ENCODE measurements at places on chromosomes 3 and 15.
A peak's percentile ranks its signal among the peaks of the same experiment; 100 is the strongest.

- DNase-seq = no peak
Observed at GRCh38 chr3:38354588-38355330, 8.2 kb downstream of the XYLB start.

- peak; percentile 64 for DNase-seq
Observed at GRCh38 chr3:183529717-183530116, 25.8 kb downstream of the KLHL6 start.

DNA sequence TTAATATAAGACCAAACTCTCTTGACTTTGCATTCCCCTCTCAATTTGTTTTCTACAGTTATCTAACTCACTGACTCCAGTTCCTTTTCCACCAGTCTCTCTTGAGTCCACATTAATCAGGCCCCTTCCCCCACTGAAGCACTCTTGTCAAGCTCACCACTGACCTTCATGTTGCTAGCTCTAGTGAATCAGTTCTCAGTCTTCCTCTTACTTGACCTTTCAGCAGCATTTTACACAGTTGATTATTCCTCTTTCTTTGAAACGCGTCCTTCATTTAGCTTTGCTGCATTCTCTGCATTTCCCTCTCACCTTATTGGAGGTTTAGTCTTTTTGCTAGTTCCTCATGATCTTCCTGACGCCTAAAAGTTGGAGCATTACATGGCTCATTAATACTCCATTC, 8.3 kb downstream of the PPP2R3A start:
- peak; percentile 37 for DNase-seq

GRCh38 chr3:60669636-60670035, 581.6 kb downstream of the FHIT start:
- no peak for DNase-seq

- DNase-seq = no peak
Observed at GRCh38 chr15:74978077-74978476, 17.3 kb upstream of the SCAMP5 start.

GRCh38 chr15:100536733-100537132, 8.0 kb upstream of the CERS3 start:
- DNase-seq = no peak

GRCh38 chr3:117524890-117525289, 815.3 kb downstream of the TUSC7 start:
- DNase-seq = no peak

DNA sequence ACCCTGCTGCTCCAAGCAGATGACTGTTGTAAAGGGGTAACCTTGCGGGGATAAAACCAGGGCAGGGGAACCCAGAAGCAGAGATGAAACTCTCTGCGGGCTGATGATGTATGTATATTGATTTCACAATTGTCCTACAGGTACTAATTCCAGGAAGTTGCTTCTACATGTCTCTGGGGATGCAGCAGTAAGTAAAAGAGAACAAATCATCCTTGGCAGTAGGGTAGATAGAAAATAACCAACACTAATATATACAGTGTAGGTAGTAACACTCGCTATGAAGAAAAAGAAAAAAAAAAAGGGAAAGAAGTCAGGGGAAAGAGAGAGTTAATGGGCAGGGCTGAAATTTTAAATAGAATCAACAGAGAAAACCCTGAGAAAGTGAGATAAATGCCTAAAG, 50.2 kb downstream of the EPHA3 start:
- no peak for DNase-seq

GRCh38 chr3:145704020-145704419, 457.0 kb downstream of the PLOD2 start:
- DNase-seq = no peak

DNA sequence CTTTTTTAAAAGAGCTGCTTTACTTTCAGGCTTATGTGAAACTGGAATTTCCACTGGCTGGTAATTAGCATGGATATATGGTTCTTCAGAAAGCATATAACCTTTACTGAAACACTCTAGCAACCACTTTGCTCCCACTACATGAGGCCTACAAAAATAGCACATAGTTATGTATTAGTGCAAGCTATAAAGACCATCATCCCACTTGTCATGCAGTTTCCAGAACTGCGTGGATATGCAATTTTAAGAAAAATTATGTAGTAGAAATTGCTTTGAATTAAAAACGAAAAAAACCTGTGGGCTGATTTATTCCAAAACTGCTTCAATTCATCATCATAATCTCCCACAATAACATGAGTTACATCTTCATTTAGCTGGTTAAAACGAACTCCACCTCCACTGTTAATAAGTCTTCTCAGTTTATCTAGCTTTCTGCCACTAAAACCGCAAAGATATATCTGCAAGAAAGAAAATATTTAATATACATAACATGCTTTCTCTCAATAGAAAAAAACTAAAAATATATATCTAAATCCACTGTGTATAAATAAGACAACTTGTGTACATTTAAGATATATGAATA, 12.2 kb downstream of the TOPBP1 start:
- DNase-seq = no peak

DNA sequence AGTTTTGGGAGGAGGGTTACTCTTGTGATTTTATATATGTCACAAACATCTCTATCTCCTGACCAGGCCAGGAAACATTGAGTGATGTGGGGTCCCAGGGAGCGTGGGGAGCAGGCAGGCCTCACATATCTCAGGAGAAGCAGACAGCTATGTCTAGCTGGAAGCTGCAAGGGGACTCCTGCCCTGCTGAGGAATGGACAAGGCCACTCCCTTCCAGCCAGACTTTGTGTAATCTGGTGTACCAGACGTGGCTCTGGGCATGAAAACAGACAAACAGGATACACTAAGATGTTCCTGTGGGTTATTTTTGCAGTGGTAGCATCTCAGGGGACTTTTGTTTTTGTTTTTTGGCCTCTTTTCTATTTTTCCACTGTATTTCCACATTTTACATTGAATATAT, 23.2 kb downstream of the CYP8B1 start:
- no peak for DNase-seq

DNA sequence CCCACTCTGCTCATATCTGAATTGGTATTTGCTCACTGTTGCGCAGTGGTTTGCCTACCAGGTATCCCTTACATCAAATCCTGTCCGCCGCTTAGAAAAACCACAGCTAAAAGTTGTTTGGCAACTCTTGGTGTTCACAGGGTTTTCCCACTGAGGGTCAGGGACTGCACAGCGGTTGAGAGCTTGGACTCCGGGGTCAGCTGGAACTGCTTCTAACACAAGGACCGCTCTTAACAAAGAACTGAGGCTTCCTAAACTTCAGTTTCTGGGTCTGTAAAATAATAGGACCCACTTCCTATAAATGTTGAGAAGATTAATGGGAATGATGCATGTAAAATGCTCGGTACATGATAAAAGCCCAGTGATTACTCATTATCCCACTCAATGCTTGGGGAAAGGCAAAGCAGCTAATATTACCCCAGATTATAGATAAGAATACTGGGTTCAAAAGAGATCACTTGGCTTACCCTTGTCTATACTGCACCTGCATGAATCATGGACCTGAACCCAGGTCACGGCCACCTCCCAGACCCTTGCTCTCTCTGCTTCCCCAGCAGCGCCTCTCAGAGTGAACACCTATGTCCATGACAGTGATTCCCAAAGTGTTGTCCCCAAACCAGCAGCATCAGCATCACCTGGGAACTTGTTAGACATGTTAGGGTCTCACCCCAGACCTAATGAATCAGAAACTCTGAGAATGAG, 36.1 kb downstream of the LIPC start:
- DNase-seq = no peak

- DNase-seq = peak; percentile 75
Observed at GRCh38 chr3:13011573-13012220, 61.5 kb downstream of the IQSEC1 start.

DNA sequence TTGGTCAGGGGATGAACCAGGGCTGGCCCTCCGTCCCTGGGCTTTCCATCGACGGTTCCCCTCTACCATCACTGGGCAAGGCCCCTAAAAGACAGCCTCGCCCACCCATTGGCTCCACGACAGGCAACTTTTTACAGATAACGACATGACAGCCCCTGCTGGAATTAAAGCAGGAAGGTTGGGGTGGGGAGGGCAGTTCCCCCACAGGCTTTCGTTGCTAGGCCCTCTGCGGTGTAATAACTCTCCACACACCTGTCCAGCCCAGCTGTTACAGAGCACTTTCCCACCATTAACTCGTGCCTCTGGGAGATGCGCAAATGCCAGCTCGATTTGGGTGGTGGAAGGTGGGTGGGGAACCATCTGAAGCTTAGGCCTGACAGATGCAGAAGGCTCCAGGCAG, 264.2 kb upstream of the TLE3 start:
- DNase-seq = no peak

GRCh38 chr15:83209333-83209732, 1.7 kb upstream of the HDGFL3 start:
- DNase-seq = no peak

DNA sequence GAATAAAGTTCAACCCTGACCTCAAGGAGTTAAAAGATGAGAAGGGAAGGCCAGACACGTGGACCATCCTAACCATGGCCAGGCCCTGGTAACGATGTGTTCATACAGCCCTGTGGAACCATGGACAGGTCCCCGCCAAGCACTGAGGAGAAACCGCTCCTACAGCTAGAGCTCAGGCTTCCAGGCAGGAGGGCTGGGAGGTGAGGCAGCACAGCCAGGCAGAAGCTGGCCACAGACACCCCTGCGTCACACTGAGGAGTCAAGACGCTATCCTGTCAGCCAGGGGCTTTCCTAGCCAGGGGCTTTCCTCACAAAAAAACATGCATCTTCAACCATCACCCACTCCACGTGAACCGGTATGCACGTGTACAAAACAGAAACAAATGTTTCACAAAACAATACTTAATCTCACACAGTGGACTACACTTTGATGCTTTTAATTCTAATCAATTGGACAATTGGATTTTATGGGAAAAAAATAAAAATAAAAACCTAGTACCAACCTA, 73.2 kb downstream of the TBC1D2B start:
- DNase-seq = no peak

- DNase-seq = no peak
Observed at GRCh38 chr3:94875149-94875548, 812.3 kb downstream of the NSUN3 start.

GRCh38 chr15:83396101-83396500, 51.0 kb upstream of the SH3GL3 start:
- no peak for DNase-seq

DNA sequence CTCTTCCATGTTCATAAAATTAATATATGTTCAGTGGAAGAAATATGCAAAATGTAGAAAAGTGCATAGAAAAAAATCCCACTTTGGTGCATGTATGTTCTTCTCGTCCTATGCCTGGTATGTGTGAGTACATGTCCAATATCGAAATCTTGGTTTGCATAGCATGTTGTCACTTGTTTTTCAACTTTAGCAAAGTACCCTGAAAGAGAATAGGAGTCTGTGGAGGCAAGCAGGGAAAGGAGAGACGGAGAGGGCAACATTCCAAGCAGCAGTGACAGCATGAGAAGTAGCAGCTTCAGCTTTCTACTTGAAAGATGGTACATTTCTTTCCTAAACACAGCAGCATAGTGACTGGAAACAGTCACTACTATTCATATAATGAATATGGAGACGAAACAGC, 56.8 kb upstream of the CACNA2D3 start:
- DNase-seq = no peak

DNA sequence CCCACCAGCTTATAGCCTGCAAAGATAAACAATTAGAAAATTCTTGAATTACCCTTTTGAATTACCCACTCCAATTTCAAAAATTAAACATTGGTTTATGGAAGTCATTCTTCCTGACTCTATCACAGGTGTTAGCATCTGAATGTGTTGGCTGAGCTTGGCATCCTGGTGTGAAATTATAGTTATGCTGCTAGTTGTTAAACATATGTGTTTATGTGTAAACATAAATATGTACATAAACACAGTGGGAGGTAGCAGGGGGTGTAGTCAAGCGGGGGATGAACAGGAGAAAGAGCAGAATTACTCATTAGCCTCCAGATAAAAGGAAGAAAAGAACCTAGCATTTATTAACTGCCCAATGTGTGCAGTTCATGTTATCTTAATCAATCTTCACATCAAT, 530.2 kb downstream of the MCTP2 start:
- no peak for DNase-seq

GRCh38 chr3:34703053-34703452, 904.6 kb downstream of the PDCD6IP start:
- DNase-seq = no peak

GRCh38 chr15:69749797-69750196, 297.2 kb downstream of the RPLP1 start:
- no peak for DNase-seq

- no peak for DNase-seq
Observed at GRCh38 chr3:171441381-171441780, 18.8 kb downstream of the TNIK start.

GRCh38 chr3:188349351-188349901, 195.5 kb downstream of the LPP start:
- no peak for DNase-seq

GRCh38 chr15:92118162-92118935, 264.8 kb downstream of the SLCO3A1 start:
- DNase-seq = no peak

GRCh38 chr15:66901336-66902100, 163.9 kb upstream of the SMAD3 start:
- peak; percentile 49 for DNase-seq

GRCh38 chr3:177519588-177519987, 322.3 kb upstream of the TBL1XR1 start:
- no peak for DNase-seq

GRCh38 chr3:102053375-102053989, 204.2 kb downstream of the NFKBIZ start:
- peak; percentile 50 for DNase-seq

DNA sequence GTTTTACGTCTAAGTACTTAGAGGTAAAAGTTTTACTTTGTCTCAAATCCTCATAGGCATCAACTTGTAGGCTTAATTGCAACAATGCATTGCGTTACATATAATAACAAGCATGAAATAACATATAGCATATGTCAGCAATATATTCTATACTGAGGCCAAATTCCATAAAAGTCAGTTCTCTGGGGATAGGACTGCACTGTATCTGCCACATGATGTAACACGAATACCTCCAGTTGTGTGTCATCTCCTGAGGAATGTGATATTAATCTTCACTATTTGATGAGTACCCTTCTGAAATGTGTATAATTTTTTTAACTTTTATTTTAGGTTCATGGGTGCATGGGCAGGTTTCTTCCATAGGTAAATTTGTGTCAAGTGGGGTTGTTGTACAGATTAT, 126.4 kb downstream of the IMPG2 start:
- DNase-seq = no peak

DNA sequence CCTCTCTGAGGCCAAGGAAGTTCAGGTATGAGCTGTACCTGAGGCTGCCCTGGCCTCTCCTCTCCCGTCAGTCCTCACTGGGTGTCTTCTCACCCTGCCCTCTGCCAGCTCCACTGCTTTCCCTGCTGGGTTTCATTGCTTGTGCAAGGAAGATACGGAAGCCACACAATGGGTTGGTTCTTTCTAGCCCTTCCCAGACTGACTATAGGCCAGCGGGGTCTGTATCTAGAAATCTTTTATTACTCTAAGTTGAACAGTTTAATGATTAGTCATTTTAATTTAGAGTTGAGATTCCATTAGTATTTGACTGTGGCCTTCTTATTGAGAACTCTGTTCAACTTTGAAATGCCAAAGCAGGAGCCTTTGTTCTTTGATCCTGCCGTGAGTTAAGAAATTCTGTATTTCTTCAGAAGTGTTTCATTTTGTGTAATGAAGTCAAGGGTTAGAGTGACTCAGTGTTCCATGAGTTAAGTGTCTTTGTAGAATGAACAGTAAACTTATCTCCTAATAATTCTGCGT, 16.2 kb downstream of the C3orf62 start:
- DNase-seq = peak; percentile 71

GRCh38 chr15:78927077-78927790, 17.6 kb downstream of the CTSH start:
- DNase-seq = peak; percentile 77

GRCh38 chr15:59307165-59307537, 65.5 kb downstream of the MYO1E start:
- DNase-seq = no peak

GRCh38 chr3:103127737-103128136, 692.9 kb downstream of the ZPLD1 start:
- no peak for DNase-seq

All from suppressor macrophage treated with lipopolysaccharide for 1 hour (primary cell).